Fibroblast of skin of left quadriceps (primary cell): ENCODE measurements at places on chromosomes 4 and X.

GRCh38 chr4:19944251-19944650, 307.5 kb upstream of the SLIT2 start:
- DNase-seq: no peak

DNA sequence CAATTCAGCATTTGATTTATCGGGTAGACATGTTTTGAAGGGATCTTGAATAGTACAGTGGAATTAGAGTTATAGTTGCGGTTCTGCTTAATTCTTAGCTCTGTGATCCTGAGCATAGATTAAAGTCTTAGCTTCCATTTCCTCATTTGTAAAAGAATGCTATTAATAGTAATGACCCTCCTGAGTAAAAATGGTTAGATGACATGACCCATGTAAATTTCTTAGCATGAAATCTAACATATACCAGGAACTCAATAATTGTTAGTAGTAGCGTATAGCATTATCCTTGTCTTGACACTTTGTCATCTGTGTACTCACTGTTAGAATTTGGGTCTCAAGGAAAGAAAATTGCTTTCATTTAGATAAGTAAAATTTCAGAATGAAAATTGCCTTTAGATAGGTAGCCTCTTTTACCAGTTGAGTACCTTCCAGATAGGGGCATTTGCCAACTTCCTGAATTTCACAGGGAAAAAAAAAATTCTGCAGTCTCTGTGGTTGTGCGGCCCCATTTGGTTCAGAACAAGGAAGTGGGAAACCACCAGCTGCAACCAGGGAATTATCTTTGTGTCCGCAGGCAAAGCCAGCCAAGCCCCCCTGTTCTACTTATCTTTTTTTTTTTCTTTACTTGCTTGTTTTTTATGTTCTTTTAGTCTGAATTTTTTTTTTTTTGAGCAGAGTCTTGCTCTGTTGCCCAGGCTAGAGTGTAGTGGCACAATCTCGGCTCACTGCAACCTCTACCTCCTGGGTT, 86.9 kb downstream of the TMEM164 start:
- no peak for DNase-seq

DNA sequence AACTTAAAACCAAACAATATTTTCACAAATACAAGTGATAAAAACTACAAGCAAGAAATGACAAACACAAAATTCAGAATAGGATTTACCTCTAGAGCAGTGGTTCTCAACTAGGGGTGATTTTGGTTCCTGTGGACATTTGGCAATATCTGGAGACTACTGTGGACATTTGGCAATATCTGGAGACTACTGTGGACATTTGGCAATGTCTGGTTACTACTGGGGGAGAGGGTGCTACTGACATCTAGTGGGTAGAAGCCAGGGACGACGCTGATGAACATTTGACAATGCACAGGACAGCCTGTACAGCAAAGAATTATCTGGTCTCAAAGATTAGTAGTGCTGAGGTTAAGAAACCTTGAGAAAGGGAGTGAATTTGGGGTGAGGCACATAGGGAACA, 169.8 kb downstream of the CLCN4 start:
- no peak for DNase-seq

DNA sequence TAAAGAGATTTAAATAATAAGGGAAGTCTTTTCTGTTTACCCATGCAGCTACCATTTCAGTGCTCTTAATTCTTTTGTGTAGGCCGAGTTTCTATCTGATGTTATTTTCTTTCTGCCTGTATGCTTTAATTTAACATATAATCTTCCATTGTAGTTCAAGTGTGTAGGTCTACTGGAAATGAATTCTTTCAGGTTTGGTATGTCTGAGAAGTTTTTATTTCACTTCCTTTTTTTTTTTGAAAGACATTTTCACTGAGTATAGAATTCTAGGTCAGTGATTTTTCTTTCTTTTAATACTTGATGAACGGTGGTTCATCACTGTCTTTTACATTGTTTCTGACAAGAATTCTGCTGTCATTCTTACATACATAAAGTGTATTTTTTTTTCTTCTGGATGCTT, 42.1 kb downstream of the VAMP7 start:
- no peak for DNase-seq

- DNase-seq: peak; percentile 11
These were observed 611.1 kb downstream of the PCDH19 start for GRCh38 chrX:99798936-99799335.

DNA sequence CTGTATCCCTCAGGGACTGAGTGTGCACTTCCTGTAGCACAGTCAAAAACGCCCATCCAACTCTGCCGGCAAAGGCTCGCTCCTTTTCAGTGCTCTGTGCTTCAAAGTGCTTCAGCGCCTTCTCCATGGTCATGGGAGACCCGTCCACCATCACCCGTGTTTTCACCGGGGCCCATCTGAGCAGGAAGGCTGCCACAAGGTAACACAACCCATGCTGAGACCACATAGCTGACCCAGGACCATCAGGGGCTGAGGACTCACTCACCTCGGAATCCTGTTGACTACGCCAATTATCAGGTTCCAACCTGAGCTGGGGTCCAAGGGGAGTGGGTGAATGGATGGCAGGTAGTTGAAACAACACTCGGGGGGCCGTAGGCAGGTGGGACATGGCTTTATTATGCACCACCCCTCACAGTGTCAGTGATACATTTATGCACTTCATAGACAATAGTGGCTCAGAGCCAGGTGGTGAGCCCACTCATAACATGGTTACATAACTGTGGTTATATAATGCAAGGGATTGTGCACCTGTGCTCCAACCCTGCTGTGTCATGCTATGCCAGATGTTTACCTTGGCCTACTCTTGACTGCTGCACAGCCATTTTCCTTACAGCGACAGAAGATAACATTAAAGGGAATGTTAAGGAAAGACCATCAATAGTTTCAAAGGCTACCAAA, 227.8 kb downstream of the ADGRL3 start:
- DNase-seq: no peak

GRCh38 chrX:154043003-154043763, 23.5 kb upstream of the IRAK1 start:
- no peak for DNase-seq

GRCh38 chr4:82708982-82709381, 89.6 kb downstream of the SCD5 start:
- DNase-seq: no peak

DNA sequence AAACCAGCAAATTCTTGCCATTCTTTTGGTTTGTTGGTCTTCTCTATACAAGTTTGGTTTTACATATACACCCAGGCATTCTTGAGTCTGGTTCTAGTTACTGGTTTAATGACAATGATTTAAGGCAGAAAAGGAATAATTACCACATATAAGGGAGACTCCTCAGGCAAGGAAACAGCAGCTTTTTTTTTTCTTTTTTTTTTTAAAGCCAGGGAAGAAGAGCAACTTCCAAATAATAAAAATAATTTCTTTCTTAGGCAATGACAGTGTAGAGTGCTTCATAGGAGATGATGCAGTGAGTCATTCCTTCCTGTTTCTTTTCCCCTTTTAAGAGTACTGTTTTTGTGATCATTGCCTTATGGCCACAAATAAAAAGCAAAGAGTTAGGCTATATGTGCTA, 289.7 kb downstream of the DKK2 start:
- peak; percentile 96 for DNase-seq

DNA sequence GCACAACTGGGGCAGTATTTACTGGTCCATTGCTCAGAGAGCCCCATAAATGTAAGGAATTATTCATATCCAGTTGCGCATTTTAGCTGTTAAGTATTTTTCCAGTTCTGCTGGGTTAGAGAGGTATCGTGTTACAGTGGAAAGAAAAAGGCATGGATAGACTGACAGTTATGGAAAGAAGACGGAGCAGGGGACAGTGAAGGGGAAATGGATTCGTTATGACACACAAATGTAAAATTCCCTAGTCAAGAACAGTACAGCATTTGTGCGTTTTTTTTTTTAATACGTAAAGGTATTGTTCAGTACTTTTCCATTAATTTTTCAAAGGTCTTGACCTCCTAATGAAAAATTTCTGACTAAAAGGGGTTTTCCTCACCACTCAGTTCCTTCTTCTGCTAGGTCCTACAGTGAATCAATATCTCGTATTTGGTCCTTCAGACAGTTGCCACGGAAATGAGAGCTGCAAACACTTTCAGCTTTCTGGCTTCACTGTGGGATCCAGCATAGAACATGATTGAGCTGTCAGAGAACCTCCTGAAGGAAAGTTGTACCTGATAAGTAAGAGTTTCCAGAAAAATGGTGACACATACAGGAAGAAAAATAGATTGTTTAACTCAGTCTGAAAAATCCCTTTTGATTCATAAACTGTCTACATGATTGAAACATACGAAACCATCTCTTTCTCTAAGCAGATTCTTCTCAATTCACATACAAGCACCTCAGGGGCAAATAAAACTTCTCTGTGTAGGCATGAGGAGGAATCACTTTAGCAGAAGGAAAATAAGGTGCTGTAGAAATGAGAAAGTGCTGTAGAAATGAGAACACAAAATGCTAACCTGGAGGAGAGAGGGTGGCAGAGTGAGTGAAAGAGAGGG, 21.8 kb upstream of the BBS12 start:
- no peak for DNase-seq

DNA sequence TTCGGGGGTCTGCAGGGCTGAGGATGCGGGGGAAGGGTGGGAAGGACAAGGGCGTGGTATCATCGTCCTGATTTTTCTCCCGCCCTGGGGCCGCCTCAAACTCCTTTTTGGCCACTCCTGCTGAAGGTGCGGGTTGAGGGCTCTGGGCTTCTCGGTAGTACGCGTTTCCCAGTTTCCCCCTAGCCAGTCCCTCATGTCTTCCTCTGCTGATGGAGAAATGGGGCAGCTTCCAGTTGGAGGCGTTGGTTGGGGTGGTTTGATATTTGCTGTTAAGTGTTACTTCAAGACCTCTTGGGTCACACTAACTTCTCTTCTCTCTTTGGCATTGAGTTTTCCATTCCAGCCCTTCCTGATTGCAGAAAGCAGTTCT, 482 bp downstream of the GSTCD start:
- DNase-seq: no peak

- no peak for DNase-seq
These were observed 30.3 kb downstream of the INPP4B start for GRCh38 chr4:142815834-142816233.

DNA sequence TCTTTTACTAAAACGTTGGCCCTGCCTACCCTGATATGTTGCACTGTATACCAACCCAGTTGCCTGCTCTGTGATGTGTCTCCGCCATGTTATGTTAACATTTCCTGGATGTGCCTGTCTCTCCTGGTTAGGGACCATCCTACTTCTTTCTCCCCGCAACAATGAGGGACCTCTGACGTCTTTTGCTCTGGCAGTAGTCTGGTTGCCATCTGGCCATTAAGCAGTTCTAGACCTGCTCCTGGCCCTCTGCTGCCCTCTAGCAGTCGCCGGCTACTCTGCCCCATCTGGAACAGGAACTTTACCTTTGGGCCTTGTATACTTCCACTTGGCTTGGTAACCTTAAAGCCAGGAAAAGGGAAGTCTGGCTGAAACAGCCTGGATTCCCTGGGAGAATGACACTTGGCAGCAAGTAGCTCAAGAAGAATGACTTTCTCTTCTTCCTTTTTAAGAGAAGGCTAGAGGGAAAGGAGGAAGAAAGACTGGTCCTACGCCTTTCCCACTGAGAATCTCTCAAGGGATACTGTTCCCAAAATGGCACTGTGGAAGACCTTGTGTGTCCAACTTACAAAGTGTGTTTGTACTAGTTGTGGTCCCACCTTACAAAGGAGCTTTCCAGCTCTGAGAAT, 63.5 kb downstream of the GPC3 start:
- peak; percentile 10 for DNase-seq

DNA sequence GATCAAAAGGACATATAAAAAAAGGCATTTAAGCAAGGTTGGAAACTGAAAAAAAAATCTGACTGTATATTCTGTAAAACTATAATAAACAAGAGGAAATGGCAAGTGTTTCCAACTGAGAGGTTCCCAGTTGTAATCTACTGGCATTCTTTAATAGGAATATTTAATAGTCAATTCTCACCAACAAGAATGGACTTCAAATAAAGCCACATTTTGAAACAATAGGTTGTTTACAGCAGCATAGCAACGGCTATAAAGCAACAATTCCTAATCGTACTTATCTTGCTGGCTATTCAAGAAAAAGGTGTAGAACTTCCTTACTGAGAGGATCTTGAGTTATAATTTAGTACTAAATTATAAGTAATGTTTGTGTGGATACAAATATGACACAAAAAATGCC, 75.5 kb downstream of the VEGFC start:
- DNase-seq: no peak

DNA sequence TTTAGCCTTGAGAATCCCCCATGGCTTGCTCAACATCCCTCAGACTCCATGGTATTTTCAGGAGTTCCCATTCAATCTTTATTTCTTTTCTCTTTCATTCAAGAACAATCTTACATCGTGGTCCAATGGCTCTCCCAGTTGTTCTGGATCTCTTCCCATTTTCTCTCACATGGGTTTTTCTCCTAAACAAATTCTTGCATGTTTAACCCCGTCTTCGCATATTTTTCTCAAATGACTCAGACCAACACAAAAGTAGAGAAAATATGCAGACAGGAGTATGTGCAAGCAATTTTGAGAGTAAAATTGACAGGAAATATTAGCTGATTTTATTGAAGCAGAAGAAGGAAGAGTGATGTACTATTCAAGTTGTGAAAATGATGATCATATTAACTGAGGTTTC, 396.4 kb upstream of the TRAM1L1 start:
- DNase-seq: peak; percentile 38

DNA sequence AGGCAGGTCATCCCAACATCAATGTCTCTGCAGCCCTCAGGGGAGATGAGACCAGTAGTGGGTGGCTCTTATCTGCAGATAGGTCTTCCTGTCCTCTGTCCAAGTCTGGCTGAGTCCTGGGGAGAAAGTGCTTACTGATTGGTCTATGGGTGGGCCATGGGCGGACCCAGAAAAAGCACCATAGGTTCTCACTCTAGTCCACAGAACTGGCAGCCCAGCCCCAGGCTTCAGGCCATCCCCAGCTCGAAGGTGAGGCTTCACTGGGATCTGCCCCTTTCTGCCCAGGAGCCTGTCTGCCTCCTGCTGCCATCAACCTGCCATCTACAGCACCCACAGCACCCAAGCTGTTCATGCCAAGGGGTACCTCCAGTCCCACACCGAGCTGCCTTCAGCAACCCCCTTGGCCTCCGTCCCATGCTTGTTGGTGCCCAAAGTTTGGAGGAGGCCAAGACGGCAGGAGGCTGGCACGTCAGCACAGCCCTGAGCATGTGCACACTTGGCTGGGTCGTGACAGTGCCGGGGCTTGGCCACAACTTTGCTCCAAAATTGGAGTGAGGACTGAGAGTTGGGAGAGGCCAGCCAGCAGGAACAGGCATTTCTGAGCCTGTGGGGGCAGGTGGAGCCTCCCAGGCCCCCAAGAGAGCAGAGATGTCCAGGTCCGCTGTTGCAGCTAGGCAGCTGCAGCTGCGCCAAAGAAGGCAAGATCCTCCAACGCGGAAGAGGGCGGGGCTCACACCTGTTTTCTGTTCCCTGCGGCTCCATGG, 99.6 kb downstream of the IQCM start:
- DNase-seq: no peak
